Smooth muscle cell of trachea (primary cell): ENCODE measurements at places on chromosomes 16 and 17. TPM values are rescaled to one million over a fixed set of nuclear protein-coding genes. Genes with fewer than 3 reads are reported as not detected.

Gene MRPL58
- total RNA-seq: 22.8 and 46.1 TPM in 2 replicates

Gene TUBB3
- 559 and 710 TPM in 2 replicates for total RNA-seq

Gene TMEM235
- not detected in 2 replicates for total RNA-seq

Gene MYL4
- total RNA-seq: not detected in 2 replicates

Gene CDH1
- not detected in 2 replicates for total RNA-seq

Gene PRSS8
- total RNA-seq: not detected in 2 replicates

Gene HEXIM2
- 11.1 and 13.6 TPM in 2 replicates for total RNA-seq

Gene TBC1D26
- under 0.01 TPM in 1 of 2 replicates, not detected in the other for total RNA-seq
